ENCODE measurements at places on chromosomes 12 and 14.
A peak's percentile ranks its signal among the peaks of the same experiment; 100 is the strongest.

DNA sequence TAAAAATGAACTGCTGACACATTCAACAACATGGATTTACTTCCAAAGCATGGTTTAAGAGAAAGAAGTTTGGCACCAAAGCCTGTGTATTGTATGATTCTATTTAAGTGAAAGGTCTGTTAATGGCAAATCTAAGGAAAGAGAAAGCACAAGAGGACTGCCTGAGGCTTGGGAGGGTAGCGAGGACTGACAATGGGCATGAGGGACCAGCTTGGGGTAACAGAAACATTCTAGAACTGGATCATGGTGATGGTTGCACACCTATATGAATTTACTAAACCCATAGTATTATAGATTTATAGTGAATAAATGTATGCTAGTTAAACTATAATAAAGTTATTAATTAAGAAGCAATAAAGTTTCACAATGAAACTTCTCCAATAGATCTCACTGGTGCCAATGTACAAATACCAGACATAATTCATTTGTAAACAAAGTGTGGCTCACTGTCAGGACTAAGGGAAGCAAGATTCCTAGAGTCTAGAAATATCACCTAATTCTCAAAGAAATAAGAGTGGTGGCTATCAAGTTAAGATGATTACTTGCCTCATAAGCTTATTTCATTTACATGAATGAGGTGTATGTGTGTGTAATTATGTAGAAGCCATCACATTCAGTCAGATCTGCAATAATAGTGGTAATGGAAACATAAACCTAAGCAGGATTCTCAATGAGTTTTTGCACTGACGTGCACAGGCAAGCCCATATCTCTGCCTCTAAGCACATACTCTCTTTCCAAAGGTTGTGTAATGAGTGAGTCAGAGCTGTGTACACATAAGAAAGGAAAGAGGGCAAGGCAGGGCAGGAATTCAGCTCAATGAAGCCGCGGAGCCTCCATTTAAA lies 353.4 kb downstream of the KCNH5 start:
- H3K4me3 ChIP-seq: no peak overlapping the region
- H3K27ac ChIP-seq: peak overlapping the region; percentile 59
- no peaks in the 10 kb centered on the region for H3K36me3 ChIP-seq

DNA sequence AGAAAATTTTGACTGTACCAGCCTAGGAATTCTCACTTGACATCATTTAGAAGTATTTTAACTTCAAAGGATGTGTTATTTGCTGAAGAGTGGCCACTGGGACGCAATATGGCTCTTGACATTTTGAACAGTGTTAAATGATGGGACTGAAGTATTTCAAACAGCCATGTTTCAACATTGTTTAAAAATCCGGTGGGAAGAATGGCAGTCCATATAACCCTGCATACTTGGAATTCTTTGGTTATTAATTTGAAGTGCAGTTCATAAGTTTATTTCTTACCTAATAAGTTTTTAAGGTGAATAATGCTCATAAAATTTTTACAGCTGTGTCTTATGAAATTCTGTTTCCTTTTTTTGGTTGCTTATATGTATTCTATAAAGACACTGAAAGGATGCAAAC lies 8.3 kb downstream of the TMTC2 start:
- H3K27me3 ChIP-seq: no peaks in the 10 kb centered on the region
- no peaks in the 10 kb centered on the region for H3K4me1 ChIP-seq

DNA sequence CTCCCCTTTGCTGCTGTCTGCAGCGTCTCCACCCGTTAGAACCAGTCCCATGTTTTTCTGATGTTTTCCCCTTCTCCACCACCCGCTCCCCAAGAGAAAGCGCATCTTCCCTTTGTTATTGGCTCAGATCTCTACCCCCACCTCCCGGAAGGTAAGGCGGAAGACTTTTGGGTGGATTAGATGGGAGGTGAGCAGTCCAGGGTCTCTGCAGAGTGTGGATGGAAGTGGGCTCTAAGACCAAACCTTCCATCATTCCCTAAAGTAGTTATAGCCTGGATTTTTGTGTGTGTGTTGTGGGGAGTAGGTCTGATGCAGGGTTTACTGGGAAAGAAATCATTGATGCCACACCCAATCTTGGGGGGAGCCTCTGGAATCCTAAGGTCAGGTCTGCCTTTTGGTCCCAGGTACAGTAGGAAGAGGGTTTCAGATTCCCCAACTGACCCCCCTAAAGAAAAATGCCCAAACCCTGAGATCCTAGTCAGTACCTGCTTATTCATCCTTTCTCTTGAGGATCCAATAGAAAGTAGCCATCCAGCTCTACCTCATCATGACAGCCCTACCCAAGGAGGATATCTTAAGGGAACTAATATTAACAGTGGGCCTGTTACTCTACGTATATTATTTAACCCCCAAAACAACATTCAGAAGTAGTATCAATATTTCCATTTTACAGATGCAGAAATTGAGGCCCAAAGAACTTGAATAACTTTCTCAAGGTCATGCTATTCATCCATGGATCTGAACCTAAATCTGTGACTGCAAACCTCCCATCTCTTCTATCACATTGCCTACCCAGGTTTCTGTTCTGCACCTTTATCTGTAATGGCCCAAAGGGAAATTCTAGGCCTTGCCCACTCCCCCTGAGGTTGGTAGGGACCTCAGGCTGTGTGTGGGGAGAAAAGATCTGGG lies 1.1 kb downstream of the KIF5A start:
- H3K27me3 ChIP-seq: peaks cover 28% of the 10 kb centered on the region
- H3K36me3 ChIP-seq: no peaks in the 10 kb centered on the region
- peak overlapping the region; percentile 54 for H3K4me3 ChIP-seq

DNA sequence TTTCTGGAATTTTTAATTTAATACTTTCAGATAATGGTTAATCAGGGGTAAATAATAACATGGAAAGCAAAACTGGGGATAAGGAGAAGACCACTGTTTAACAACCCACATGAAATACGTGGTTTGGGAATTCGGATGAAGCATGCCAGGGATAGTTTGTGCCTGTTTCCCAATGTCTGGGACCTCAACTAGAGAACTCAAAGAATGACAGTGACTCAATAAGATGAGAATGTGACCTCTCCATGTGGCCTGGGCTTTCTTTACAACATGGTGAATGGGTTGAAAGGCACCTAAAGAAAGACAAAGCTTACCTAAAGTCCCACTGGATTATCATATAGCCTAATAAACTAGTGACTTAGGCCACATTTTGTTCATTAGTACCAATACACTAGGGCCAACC lies 460.3 kb upstream of the LRFN5 start:
- no peak for ATAC-seq
- H3K4me1 ChIP-seq: no peaks in the 10 kb centered on the region
- H3K27me3 ChIP-seq: no peaks in the 10 kb centered on the region

- H3K27ac ChIP-seq: no peak overlapping the region
- no peaks in the 10 kb centered on the region for H3K36me3 ChIP-seq
- peaks cover 22% of the 10 kb centered on the region for H3K4me1 ChIP-seq
Observed at GRCh38 chr14:91283666-91284065, 39.2 kb upstream of the GPR68 start.

GRCh38 chr14:92366237-92366636 lies 43.3 kb downstream of the SLC24A4 start:
- no peak for ATAC-seq
- H3K27ac ChIP-seq: no peak overlapping the region

- H3K4me1 ChIP-seq: no peaks in the 10 kb centered on the region
- no peak for ATAC-seq
- no peaks in the 10 kb centered on the region for H3K36me3 ChIP-seq
- no peak overlapping the region for H3K4me3 ChIP-seq
Observed at GRCh38 chr12:8156416-8156815, 399 bp upstream of the ZNF705A start.

DNA sequence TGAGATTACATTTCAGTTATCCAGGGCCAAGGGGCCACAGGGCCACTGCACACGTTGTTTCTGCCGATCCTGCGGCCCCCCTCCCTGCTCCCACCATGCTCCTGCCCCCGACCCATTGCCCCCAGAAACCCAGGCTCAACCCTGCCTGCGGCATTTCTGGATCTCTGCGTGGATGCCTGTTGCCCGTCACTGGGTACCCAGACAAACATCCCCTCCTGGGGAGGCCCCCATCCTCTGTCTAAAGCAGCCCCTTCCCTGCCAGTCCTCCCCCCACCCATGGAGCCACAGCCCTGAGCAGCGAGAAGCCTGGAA lies 326.4 kb upstream of the SFSWAP start:
- H3K27me3 ChIP-seq: peaks cover 91% of the 10 kb centered on the region
- H3K27ac ChIP-seq: no peak overlapping the region
- H3K4me1 ChIP-seq: no peaks in the 10 kb centered on the region

DNA sequence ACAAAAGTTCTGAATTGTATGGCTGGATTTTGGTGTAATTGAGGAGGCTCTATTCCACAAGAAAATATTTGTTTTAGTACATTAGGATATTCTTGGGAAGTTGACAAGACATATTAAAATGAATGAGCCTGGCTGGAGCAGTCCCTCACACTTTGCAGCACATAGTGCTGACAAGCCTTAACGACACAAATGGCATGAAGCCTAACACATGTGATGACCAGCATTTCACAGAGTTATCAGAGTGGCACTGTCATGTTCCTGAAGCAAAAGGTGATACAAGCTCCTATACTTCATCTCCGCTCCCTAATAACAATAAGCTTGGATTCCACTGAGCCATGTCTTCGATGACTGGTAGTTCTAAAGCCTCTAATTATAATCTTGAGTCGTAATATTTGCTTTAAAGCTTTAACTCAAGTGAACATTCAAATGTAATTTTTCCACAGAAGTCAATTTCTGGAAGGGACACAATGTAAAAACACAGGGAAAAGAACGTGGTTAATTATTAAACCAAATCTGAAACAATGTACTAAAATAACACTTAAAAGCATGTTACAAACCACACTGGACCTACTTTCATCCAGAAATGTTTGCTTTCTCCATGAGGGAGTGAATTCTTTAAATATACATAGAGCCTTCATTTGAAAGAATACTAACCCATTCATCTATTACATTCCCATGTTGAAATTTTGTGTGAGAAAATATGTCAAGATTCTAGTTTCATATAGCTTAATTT lies 49.6 kb downstream of the GRIP1 start:
- ATAC-seq: no peak
- H3K4me1 ChIP-seq: peaks cover 10% of the 10 kb centered on the region
- no peaks in the 10 kb centered on the region for H3K27me3 ChIP-seq
- no peak overlapping the region for H3K27ac ChIP-seq
- H3K36me3 ChIP-seq: no peaks in the 10 kb centered on the region

GRCh38 chr12:11886339-11886738 lies 184.4 kb upstream of the BCL2L14 start:
- no peaks in the 10 kb centered on the region for H3K36me3 ChIP-seq
- no peak for ATAC-seq
- no peak overlapping the region for H3K4me3 ChIP-seq
- H3K4me1 ChIP-seq: peaks cover 4% of the 10 kb centered on the region

GRCh38 chr14:67962215-67962644 lies 142.7 kb downstream of the RAD51B start:
- H3K4me1 ChIP-seq: no peaks in the 10 kb centered on the region
- no peaks in the 10 kb centered on the region for H3K36me3 ChIP-seq
- H3K27me3 ChIP-seq: no peaks in the 10 kb centered on the region
- no peak overlapping the region for H3K4me3 ChIP-seq
- ATAC-seq: no peak

DNA sequence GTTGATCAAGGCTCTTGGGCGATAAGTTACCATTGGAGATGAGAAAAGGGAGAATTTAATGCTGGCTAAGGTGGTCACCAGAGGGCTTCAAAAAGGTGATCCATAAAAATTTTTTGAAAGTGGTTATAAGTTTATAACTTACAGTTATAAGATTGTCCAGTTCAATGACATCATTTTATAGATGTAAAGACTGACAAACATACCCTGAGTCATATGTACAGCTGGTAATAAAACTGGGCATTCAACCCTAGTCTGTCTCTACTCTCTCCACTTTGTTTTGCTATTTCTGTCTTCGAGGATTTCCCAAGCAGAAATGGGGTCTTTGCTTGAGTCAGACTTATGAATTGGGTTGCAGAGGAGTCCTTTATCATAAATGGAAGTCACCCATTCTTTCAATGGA lies 454.0 kb downstream of the SOX5 start:
- H3K4me1 ChIP-seq: no peaks in the 10 kb centered on the region
- no peak for ATAC-seq
- no peaks in the 10 kb centered on the region for H3K36me3 ChIP-seq
- no peak overlapping the region for H3K27ac ChIP-seq

DNA sequence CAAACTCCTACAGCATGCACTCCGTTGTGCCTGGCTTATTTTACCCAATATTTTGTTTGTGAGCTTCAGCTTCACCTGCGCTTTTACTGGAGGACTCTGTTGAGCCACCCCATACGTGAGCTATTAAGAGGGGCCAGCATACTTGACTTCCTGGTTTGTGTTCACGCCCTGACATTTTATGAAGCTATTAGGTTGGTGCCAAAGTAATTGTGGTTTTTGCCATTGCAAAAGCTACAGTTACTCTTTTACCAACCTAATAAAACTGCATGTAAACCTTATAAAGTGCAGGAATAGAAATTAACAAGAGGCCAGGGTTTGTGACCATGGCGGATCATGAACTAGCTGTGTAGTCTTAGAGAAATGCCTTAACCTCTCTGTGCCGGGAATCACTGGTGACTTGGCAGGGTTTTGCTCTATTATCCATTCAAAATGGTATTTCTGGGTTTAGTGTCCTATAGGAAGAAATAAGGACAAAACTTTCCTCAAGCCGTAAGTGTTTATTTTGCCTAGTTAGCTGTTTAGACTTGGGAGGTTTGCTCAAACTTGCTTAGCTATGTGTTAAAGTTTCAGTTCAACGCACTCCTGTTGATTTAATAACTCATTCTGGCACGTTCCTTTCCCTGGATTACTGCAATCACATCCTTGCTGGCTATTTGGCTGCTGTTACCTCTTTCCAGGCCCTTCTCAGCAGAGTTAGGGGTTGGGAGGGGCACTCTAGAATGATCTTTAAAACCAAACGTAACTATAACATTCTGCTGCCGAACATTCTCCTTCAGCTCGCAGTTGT lies 1027.6 kb downstream of the BCL11B start:
- H3K27me3 ChIP-seq: peaks cover 5% of the 10 kb centered on the region
- no peaks in the 10 kb centered on the region for H3K36me3 ChIP-seq
- H3K4me3 ChIP-seq: no peak overlapping the region
- no peak overlapping the region for H3K27ac ChIP-seq
- no peaks in the 10 kb centered on the region for H3K4me1 ChIP-seq

GRCh38 chr12:89919241-89919906 lies 210.7 kb upstream of the ATP2B1 start:
- no peaks in the 10 kb centered on the region for H3K4me1 ChIP-seq
- no peak overlapping the region for H3K4me3 ChIP-seq
- H3K27me3 ChIP-seq: no peaks in the 10 kb centered on the region

- H3K27me3 ChIP-seq: no peaks in the 10 kb centered on the region
- no peaks in the 10 kb centered on the region for H3K36me3 ChIP-seq
- H3K4me3 ChIP-seq: no peak overlapping the region
- H3K27ac ChIP-seq: no peak overlapping the region
Observed at GRCh38 chr14:57464008-57464730, 29.5 kb downstream of the CCDC198 start.

- H3K27ac ChIP-seq: no peak overlapping the region
- no peaks in the 10 kb centered on the region for H3K36me3 ChIP-seq
- no peak overlapping the region for H3K4me3 ChIP-seq
- no peak for ATAC-seq
- no peaks in the 10 kb centered on the region for H3K4me1 ChIP-seq
Observed at GRCh38 chr14:26959437-26959836, 361.6 kb upstream of the NOVA1 start.

Data from gastroesophageal sphincter (tissue), 4 donors.